Esophagus muscularis mucosa (tissue), 4 donors: ENCODE measurements at places on chromosomes 16 and 17. TPM values are rescaled to one million over a fixed set of nuclear protein-coding genes. Genes with fewer than 3 reads are reported as not detected.

The BCAS3 gene
- 18.4 TPM for total RNA-seq

The NPIPA3 gene
- total RNA-seq = 0.84 TPM

The FOXN1 gene
- not detected for total RNA-seq

- no peak for DNase-seq
These were observed 14.4 kb downstream of the SLFN5 start for GRCh38 chr17:35257208-35257659.

- no peak for DNase-seq
These were observed 152.9 kb downstream of the CLEC16A start for GRCh38 chr16:11097094-11097786.

DNA sequence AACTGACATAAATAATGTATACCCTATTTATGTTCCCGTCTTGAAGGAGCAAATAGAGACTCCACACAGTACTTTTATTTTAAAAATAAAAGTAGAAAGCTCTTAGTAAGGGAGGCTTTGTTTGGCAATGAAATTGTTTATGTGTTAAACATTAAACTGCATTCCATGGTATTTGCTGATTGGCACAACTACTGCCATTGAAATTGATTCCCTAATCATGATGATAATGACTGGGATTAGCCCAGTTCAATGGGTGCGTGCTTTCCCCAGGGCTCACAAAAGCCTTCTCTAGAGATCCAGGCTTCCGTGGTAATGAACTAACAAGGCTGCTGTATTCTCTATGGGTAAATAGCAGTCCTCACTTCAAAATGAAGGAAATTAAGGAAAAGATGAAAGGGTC is 67.5 kb downstream of the GPRC5B start:
- no peak for DNase-seq
